Activated T-cell treated with anti-CD3 and anti-CD28 coated beads, Interleukin-2, amount 50 U/mL, for 72 hours (primary cell): ENCODE measurements at places on chromosomes 4 and X. TPM values are rescaled to one million over a fixed set of nuclear protein-coding genes. Genes with fewer than 3 reads are reported as not detected.

DNA sequence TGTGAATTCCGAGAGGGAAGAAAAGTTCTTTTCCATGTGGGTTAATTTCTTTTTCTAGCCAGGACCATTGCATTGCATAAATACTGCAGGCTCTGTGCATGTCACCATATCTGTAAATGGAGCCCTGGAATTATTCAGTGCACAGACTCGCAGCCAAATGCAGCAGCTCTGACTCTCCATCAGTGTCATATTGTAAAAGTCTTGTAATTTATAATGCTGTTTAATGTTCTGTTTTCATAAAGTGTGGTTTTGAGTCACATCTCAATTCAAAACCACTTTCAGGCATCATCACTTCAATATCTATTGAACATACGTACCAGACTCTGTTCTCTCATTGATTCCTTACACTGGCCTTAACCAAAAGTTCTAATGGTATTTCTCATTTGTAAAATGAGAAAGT lies 193.9 kb upstream of the RPL34 start:
- no peak for DNase-seq

DNA sequence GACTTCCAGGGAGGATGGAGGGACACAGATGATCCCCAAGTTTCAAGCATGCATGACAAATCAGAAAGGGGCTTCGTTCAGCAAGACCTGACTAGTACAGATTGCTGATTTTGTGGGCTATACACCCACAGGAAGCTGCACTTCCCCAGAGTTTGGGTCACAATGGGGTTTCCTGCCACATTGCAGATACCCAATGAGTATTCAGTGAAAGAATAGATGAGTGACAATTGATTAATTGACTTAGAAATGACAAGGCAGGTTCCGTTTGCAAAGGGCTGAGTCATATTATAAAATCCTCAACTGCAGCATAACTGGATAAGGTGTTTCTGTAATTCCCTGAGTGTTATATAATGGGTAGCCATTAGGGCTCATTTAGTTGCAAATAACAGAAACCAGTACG lies 146.6 kb upstream of the TBL1X start:
- DNase-seq, result peak; percentile 9

The SNCA gene
- 0.37 TPM for total RNA-seq

The FRMD7 gene
- total RNA-seq, result not detected

The EDA2R gene
- total RNA-seq, result 10.5 TPM

DNA sequence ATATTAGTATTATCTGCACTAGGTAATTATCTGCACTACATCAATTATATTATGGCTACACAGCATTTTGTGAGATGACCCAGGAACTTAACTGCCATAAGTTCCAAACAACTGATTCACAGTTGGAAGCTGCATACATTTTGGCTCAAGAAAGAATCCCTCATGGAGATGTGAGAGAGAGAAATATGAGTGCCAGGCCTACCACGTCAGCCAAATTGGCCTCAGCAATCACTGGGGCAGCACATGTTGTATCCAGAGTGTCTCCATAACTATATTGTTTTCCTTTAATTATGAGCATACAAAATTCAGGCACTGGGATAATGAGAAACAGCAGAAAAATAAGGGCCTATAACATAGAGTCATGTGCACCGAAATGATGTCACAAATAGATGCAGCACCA lies 174.2 kb upstream of the DMD start:
- no peak for DNase-seq
